ENCODE measurements at places on chromosomes 6 and 20.

GRCh38 chr6:16482702-16483314 lies 244.4 kb downstream of the GMPR start:
- no peak for DNase-seq

DNA sequence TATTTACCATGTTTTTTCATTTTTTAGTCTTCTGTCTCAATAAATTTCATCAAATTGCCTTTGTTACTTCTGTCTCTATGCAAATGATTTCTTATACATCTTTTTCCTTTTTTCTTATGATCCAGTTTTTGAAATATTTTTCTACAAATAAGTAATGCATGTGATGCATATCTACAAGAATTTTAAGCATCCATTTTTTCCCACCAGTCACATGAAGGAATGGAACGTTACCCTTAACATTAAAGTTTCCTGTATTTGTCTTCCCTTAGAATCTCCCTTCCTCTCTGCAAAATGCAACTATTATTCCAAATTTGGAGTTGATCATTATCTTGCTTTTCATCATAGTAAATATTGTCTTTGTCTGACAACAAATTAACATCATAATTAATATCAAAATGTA lies 35.5 kb downstream of the PSMB9 start:
- DNase-seq = no peak

GRCh38 chr6:1917626-1918371 lies 308.1 kb downstream of the FOXC1 start:
- DNase-seq = peak; percentile 69

DNA sequence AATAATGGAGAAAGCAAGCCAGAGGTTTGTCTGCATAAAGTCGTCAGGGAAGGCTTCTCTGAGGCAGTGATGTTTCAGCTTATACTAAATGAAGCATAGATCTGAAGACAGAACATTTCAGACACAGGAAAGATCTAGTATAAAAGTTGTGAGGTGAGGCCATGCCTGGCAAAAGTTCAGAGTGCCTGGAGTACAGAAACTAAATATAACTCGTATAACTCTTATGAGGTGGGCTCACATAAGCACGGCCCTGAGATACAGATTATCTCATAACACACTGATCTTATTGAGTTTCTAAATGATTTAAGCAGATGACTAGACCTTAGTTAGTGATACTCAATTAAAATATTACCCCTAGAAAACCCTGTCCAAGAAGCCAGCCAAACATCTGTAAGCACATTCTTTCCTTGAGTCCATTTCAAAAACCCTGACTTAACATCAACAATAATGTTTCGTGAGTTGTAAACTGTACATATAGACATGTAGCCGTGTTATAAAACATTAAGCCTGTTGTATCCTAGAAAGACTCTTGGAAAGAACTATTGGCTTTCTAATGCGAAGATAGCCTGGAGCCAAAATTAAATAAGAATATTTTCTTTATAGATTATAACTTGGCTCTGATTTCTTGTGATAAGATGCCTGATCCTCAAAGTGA lies 667.6 kb downstream of the TENT5A start:
- no peak for DNase-seq

- DNase-seq = no peak
These were observed 35.2 kb upstream of the CLDN20 start for GRCh38 chr6:155228546-155229166.

- no peak for DNase-seq
These were observed 51.2 kb downstream of the GRIK2 start for GRCh38 chr6:101444717-101445116.

DNA sequence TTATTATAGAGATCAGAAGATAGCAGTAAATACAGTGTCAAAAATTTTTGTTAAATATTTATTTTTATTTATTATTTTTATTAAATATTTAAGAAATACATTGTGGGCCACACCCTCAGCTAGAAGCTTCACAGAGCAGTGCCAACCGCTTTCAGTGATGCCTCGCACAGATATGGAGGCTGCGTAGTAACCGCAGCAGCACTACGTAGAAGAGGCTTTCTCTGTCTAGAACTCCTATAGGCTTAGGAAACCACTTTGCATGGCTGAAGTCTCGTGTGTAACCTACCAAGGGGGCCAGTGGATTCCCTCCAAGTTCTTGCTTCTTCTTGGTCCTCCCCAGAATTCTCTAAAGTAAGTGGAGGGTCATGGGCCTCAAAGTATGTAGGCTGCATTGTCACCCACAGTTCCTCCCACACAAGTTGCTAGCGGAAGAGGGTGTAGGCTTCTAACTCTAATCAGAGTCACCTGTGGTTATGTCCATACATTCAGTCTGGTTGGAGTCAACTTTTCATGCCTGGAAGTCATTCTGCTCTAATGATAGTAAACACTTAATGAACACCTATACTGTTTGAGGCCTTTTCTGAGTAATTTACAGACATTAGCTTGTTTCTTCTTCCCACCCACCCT lies 285.6 kb downstream of the CDKAL1 start:
- DNase-seq = no peak

DNA sequence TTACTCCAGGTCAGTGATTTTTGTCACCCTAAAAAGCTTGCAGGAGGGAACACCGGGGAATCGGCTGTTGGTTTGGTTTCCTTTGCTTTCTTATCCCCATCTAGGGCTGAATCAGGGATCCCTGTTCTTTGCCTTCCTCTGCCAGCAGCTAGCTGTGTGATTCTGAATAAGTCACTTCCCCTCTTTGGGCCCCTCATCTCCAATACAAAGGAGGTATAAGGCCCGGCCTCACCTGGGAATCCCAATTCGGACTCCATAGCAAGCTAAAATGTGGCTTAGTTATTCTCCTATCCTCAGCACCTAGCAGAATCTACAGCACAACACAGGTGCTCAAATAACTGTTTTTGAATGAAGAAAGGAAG lies 18.5 kb upstream of the ARMC12 start:
- no peak for DNase-seq

GRCh38 chr6:124434421-124434820 lies 527.8 kb upstream of the RNF217 start:
- DNase-seq = no peak

DNA sequence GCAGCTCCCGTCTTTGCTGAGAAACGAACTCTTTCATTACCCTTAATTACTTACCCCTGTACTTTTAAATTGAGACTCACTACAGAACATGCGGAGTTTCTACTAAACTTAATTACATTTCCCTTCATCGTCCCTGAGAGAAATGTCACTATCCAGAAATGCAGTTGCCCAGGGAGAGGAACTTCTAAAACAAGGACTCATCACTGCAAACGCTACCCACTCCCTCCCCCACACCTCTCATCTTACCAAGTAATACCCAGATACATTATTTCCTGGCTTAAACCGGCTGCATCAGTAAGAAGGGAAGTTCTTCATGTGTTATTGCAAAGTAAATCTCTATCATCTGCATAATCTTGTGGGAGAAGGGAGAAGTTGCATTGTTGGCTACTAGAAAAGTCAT lies 138.3 kb downstream of the IPCEF1 start:
- no peak for DNase-seq

DNA sequence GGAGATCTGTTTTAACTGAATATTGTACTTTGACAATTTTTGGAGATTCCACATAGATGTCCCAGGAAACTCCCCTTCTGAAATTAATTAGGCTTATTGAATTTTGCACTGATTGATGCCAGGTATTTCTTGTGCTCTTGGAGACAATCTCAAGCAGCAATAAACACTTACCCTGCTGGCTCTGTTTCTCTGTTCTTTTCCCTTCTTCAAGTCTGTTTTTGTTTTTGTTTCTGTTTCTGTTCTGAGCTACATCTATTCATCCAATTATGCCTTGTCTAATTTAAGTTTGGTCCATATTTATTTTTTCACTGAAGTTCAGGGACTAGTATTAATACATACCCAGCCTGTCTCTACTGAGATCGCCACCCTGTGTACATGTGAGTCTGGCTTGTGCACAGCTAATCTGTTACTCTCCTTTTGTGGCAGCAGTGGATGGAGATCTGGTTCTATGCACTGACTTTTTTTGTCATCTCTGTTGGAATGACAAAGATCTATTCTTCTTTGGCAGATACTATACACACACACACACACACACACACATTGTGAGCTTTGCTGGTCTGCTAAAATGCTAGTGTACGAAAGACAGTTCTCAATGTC lies 51.9 kb downstream of the IL22RA2 start:
- DNase-seq = no peak

DNA sequence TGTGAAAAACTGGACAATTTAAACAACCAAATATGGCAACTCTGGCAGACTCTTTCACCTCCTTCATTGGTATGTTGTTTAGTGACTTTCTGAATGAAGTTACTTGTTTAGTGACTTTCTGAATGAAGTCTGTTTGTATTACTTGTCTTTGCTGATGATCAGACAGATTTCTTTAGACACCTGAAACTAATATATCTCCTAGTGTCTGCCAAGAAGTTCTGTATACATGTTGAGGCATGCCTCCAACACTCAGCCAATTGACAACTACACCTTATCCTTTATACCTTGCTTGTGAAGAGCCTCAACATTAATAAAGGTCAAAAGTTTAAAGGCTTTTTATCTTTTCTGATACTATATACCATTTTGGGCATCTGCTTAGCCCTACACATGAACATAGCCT lies 725.4 kb upstream of the EPHA7 start:
- DNase-seq = peak; percentile 2

- DNase-seq = no peak
These were observed 129.0 kb upstream of the THEMIS start for GRCh38 chr6:128029826-128030225.

- DNase-seq = no peak
These were observed 123.6 kb upstream of the GLP1R start for GRCh38 chr6:38924791-38925509.

- no peak for DNase-seq
These were observed 98.1 kb downstream of the PREP start for GRCh38 chr6:105304825-105305224.

DNA sequence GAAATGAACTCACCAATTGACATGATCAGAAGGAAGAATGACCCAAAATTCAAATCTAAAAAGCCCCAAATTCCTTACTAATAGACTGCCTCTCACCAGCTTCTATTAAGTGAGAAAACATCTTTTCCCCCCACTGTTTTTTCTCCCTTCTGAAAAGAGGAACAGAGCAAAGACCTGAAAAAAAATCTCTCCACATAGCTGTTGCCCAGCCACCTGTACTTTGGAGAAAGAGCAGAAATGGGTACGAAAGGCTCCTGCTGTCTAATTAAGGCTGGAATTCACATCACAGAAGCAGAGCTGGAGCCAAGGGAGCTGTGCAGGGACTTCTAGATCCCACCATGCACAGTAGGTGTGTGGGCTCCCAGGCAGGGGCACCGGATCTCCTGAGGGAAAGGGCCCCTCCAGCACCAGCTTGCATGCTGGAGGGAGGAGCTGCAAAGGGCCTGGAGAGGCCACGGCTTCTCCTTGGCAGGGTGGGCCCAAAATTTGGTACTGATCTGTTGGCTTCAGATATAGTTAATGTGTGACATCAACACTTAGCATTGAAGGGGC lies 73.2 kb upstream of the DUSP22 start:
- DNase-seq = no peak

DNA sequence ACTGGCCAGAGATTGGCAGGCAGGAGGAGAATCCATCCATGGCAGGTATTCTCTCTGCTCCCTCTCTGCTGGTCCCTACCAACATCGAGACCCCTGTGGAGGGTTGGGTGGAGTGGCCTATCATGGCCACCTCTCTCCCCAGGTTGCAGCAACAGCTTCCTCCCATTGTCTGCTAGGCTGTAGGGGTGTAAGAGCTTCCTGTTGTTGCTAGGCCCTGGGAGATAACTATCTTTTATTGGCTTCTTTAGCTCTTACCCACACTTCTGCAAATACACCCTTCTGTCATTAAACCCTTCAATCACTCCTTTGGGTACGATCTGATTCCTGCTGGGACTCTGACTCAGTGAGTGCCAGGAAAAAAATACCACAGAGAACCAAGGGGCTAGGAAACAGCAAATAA lies 66.6 kb upstream of the FAM184A start:
- DNase-seq = no peak

- no peak for DNase-seq
These were observed 15.0 kb downstream of the SPAG4 start for GRCh38 chr20:35630636-35631035.

GRCh38 chr20:58524814-58525213 lies 9.6 kb upstream of the APCDD1L start:
- DNase-seq = peak; percentile 70

- DNase-seq = no peak
These were observed 188.1 kb downstream of the FOXC1 start for GRCh38 chr6:1797801-1798200.

- DNase-seq = no peak
These were observed 89.9 kb downstream of the CD83 start for GRCh38 chr6:14207448-14207847.

- DNase-seq = no peak
These were observed 15.1 kb upstream of the CCDC167 start for GRCh38 chr6:37514837-37515236.

DNA sequence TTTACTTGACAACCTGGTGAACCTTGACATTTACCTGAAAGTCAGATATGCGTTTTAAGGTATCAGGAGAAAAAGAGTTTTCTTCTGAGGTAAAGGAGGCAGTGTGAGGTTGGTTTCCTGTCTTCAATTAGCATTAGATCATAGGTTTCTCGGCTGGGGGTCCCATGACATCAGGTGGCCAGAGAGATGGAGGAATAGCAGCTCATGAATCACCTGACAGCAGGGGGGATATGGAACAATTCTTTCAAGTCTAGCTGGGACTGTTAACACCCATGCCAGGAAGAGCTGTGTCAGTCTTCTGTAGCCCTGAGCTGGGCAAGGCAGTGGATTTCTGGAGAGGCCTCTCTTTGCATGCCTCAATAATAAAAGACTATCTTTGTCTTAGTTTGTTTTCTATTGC lies 108.0 kb upstream of the TMEM170B start:
- DNase-seq = no peak

GRCh38 chr6:125393449-125393858 lies 91.7 kb upstream of the HDDC2 start:
- no peak for DNase-seq

- DNase-seq = no peak
These were observed 150.4 kb upstream of the PHACTR3 start for GRCh38 chr20:59453759-59454560.

GRCh38 chr6:40472353-40472752 lies 114.8 kb downstream of the LRFN2 start:
- DNase-seq = no peak

- DNase-seq = no peak
These were observed 6.2 kb downstream of the SNTA1 start for GRCh38 chr20:33437141-33437911.

GRCh38 chr6:144659202-144660182 lies 374.4 kb downstream of the UTRN start:
- no peak for DNase-seq
